Kidney (tissue), 22 donors: ENCODE measurements at places on chromosomes 6 and 20. TPM values are rescaled to one million over a fixed set of nuclear protein-coding genes. Genes with fewer than 3 reads are reported as not detected.

DNA sequence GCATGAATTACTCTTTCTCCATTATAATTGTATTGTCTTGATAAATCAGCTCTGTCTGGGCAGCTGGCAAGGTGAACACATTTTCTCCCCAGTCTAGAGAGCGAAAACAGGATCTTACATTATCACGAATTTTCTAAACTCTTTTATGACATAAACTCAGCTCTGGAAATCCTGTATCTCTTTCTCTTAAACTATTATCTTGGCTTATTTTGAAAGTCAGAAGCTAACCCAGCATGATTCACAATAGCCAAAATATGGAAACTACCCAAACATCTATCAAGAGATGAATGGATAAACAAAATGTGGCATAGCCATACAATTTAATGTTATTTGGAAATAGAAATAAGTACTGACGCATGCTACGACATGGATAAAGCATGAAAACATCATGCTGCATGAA, 25.9 kb upstream of the AGPAT4 start:
- DNase-seq: no peak

DNA sequence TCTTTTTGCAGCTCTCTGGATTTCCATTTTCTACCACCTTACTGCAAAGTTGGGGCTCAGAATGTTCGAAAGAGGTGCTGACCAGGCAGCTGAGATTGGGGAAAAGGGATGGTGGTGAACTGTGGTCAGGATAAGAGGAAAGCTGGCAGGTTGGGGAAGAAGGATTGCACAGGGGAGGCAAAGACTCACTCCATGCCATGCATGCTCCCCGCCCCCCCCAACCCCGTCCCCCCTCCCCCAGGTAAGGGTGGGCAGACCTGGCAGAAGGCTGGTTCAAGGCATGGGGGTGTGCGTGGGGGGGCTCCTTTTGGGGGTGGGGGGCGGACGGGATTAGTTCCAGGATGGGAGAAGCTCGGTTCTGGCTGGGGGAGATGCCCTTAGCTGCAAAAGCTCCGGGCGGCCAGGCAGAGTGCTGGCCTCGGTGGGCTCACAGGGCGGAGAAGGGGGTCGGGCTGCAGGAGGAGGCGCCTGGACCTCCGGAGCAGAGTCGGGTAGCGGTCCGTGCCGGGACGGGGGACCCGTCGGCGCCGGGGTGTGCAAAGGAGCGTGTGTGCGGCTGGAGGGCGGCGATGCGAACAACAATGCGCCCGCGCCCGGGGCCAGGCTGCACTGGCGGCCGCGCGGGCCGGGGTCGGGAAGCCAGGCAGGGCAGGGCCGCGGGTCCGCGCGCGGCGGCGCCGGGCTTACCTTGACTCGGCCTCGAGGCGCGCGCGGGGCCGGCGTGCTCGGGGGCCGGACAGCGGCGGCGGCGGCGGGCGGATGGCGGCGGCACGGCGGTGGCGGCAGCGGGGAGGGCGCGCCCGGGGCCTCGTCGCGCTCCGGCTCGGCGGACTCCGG, 880 bp downstream of the ADNP start:
- DNase-seq: peak; percentile 89

DNA sequence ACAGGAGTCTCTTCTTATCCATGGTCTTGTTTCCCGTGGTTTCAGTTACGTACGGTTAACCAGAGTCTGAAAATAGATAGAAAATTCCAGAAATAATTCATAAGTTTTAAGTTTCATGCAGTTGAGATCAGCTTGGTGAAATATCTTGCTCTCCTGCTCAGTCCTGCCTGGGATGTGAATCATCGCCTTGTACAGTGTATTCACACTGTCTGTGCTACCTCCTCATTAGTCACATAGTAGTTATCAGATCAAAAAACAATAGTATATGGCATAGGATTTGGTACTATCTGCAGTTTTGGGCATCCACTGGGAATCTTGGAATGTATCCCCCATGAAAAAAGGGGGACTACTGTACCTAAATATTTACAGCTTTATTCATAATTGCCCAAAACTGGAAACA, 22.7 kb upstream of the MOCS1 start:
- no peak for DNase-seq

DNA sequence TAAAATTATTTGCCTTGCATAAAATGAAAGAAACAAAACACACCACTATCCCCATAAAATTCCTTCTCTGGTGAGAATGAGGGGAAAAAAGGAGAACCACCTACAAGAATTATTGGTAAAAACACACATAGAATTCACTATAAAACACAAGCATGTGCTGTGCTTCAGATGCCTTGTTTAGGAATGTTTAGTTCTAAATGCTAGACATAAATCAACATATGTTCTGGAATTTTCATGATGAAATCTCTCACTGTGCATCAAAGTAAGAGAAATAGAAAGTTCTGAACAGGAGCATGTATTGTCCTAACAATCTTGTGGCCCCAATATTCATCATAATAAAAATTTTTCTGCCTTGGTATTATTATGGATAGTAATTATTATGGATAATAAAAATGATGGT, 111.0 kb downstream of the PLCB4 start:
- no peak for DNase-seq

GRCh38 chr20:61253640-61254511, 1.8 kb downstream of the CDH4 start:
- DNase-seq: peak; percentile 47

GRCh38 chr6:104537872-104538271, 321.8 kb downstream of the HACE1 start:
- DNase-seq: no peak

DNA sequence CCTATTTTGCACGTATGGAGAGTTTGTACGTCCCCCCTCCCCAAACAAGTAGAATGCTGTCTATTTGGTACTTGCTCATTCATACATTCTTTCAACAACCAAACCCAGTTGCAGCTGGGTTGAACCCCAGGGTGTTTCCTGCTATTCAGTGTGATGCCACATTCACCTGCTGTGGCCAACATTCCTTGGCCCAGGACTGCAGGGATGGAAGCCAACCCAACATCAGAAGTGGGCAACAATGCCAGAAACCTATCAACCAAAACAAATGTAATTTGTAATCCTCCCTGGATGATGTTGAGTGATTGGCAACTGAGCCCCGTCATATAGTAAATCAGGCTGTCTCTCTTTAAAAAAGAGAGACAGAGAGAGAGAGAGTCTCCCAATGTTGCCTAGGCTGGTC, 8.9 kb downstream of the NT5E start:
- no peak for DNase-seq

- DNase-seq: no peak
Measured at GRCh38 chr6:135830452-135830881, 21.0 kb upstream of the PDE7B start.

DNA sequence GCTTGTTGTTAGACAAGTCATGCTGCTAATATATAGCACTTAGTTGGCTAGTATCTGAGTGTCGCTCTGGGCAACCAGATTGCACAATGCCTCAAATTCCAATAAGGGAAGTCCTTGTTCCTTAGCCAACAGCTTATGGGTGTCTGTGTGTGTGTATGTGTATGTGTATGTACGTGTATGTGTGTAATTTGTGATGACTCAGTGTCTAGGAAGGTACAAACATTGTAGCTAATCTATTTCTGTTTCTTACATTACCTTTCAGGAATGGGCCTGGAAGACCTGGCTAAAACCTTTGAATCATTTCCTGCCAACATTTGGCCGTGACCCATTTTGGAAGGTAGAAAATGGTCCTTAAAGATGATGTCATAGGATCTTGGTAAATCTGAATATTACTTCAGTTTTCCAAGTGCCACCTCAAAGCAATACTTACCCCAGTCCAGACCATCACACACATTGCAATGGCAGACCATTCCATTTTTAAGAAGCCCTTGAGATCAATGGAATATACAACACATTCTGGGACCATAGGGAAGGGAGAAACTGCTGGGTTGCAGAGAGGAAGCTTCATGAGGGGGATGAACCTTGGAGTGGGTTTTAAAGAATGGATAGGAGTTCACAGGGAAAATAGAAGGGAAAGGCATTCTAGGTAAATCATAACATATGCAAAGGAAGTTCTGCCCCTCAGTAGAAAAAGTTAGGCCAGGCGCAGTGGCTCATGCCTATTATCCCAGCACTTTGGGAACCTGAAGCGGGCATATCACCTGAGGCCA, 25.1 kb downstream of the NEDD9 start:
- DNase-seq: no peak

GRCh38 chr6:13383328-13384163, 55.2 kb upstream of the TBC1D7 start:
- peak; percentile 66 for DNase-seq

DNA sequence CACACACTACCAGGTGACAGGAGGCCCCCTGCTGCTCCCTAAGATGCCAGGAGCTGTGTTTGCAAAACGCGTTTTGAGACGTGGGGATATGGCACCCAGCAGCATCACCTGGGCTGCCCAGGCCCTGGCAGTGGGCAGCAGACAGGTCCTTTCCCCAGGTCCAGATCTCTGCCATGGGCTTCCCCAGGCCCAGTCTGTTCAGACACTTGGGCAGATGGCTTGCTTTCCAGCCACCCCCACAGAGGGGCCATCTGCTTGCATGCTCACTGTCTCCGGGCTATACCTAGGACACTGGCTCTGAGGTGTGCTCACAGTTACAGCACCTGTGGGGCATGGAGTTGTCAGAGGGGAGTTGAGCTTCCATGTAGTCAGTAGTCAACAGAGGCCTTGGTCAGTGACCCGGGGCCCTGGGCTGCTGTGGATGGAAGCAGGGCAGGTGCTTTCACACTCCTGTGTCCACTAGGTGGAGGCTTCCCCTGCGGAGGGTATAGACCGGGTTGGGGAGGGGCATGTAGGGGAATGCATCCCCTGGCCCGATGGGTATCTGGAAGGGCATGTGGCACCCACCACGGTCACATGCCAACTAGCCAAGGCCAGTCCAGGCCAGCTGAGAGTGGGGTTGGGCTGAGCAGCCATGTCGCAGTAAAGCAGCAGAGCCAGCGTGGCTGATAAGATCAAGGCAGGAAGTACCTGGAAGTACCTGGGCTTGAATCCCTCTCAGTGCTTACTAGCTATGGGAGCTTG, 185.4 kb upstream of the SLC24A3 start:
- no peak for DNase-seq

GRCh38 chr20:22180244-22180643, 404.1 kb downstream of the FOXA2 start:
- no peak for DNase-seq

GRCh38 chr6:46490425-46491200, 636 bp downstream of the RCAN2 start:
- peak; percentile 82 for DNase-seq

DNA sequence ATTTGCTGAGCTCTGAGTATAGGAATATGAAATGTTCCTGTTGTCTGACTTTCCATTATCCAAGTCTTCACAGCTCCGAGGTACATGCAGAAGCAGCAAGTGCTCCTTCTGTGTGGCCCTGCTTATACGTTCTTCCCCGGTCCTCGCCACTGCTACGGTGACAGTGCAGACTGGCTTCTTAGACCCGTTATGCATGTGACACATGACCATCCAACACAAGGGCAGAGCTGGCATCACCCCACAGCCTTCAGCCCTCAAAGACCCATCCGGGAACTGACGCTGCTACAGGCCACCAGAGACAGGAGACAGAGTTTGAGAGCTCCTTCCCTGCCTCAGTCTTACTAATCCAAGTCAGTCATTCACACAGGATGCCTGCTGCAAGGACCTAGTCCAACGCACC, 70.4 kb downstream of the TRAM2 start:
- no peak for DNase-seq

DNA sequence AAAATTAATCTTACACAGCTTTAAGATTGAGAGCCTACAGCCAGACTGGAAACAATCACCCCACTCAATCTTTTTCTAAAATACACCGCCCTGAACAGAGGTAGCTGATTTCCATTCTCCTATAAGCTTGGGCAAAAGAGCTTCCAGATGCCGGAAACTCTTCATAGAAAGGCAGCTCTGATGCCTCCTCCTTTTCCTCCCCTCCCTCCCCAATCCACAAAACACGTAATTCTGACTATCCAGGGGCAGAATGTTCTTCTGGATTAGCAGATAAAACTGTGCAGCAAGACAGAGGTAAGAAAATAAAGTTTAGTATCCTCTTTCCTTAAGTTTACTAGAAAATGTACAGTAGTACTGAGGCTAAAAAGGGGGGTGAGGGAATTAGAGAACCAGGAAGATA, 15.8 kb downstream of the ADNP start:
- DNase-seq: no peak

GRCh38 chr6:33898771-33899170, 95.0 kb upstream of the MLN start:
- no peak for DNase-seq

The JAG1 gene
- polyA plus RNA-seq: 18.0 TPM

The RHAG gene
- not detected for polyA plus RNA-seq

The HLA-DQB1 gene
- polyA plus RNA-seq: 48.0 TPM

The BTN3A1 gene
- 13.8 TPM for polyA plus RNA-seq

The BTNL2 gene
- not detected for polyA plus RNA-seq

The RNF39 gene
- polyA plus RNA-seq: not detected

The BEND3 gene
- 1.1 TPM for polyA plus RNA-seq

The CARMIL1 gene
- 22.3 TPM for polyA plus RNA-seq

The SNRPB gene
- polyA plus RNA-seq: 144 TPM

The GSTA2 gene
- 133 TPM for polyA plus RNA-seq

The LPA gene
- not detected for polyA plus RNA-seq

The PROKR2 gene
- polyA plus RNA-seq: not detected
